ENCODE measurements at places on chromosomes 1 and 21. TPM values are rescaled to one million over a fixed set of nuclear protein-coding genes. Genes with fewer than 3 reads are reported as not detected.
A peak's percentile ranks its signal among the peaks of the same experiment; 100 is the strongest.

GRCh38 chr1:167564612-167565270 lies 11.2 kb upstream of the CREG1 start:
- no peak for DNase-seq

DNA sequence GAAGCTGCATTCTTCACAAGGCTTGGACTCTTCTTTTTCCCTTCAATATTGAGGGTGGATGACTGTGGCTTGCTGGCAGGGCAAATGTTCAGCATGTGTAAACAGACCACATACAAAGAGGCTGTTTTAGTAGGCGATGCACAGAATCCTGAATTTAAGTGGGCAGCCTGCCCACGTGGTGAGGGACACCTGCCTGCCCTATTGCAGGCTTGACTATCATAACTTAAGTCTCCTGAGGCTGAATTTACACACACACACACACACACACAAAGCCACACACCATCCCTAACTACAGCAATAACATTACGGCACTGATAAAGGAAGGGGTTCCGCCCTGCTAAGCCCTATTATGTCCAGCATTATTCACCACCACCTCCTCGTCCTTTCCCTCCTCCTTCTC lies 15.9 kb downstream of the SYT2 start:
- DNase-seq = no peak

- no peak for DNase-seq
These were observed 458 bp upstream of the KRTAP10-4 start for GRCh38 chr21:44572959-44573583.

- DNase-seq = peak; percentile 45
These were observed 30.8 kb downstream of the POU2F1 start for GRCh38 chr1:167251472-167251871.

- no peak for DNase-seq
These were observed 9.3 kb downstream of the EEIG2 start for GRCh38 chr1:108569097-108569728.

GRCh38 chr1:30777060-30777903 lies 19.7 kb upstream of the LAPTM5 start:
- no peak for DNase-seq

DNA sequence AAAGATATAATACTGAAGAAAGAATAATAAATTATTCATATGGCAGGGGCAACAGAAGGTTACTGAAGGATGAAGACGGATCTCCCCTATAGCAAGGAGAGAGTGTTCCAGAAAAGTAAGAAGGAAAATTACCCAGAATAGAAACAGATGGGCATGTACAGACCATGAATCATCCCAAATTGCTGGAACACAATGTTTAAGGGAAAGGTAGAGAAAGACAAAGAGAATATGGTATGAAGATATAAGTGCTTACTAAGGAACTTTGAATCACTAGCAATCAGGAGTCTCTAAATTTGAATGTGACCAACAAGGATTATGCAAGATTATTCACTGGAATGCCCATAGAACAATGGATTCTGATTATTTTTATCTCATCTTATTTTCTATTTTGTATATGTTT lies 375.4 kb downstream of the COL11A1 start:
- no peak for DNase-seq

DNA sequence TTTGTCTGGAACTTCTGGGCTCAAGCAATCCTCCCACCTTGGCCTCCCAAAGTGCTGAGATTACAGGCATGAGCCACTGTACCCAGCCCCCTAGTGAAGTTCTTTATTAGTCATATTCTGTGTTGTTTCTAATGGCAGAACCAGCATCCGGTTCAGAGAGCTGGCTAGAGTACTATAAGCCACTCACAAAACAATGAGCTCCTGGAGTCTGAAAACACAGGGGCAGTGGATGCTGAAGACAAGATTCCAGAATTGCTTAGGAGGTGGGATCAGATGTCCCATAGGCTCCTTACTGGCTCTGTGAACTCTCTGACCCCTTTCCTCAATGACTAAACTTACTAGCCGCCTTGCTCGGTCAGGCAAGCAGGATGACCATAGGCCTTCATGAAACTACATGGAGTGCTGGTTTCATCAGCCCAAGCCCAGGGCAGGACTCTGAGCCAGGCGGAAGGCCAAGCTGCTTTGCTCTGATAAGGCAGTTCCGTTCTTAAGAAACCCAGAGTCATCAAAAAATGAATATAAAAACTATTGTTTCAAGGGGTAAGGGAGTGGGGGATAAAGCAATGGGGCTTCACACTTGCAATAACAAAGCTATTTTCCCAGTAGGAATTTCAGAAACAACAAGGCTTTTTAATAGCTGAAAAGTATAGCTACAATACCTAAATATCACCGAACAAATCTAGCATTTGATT lies 8.1 kb downstream of the MTHFR start:
- peak; percentile 47 for DNase-seq

DNA sequence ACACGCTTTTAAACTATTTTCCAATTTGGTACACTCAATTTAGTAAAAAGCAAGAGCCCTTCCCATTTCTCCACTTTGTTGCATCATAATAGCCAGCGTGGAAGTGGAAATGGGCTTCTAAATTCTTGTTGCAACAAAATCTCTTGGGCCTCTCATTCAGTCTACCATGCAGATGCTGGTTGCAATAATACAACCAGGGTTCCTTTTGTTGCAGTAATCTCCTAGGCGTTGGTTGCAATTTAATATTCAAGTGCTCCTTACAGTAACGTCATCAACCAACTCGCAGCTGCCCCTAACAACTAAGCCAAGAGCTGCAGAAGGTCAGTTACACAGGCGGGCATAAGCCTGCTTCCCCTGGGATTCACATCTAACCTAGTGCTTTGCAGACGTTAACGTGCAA lies 2.7 kb upstream of the HDGF start:
- DNase-seq = no peak

DNA sequence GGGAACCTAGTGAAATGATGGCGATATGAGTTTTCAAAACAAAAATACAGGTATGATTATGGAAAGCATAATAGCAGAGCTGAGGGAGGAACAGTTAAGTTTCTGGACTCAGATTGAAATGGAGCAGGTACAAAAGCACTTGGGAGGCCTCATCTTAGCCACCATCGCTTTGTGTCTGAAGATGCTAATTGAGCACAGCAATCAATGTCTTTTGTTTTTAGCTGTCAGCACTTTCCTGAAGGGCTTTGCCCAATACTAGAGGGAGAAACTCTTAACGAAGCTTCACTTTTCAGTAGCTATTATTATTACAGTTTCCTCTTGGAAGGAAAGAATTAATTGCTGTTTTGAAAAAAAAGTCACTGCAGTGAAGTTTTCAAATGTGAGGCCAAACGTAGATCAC lies 348.7 kb downstream of the RWDD3 start:
- DNase-seq = no peak

GRCh38 chr1:25246600-25247023 lies 642 bp downstream of the RSRP1 start:
- DNase-seq = no peak

DNA sequence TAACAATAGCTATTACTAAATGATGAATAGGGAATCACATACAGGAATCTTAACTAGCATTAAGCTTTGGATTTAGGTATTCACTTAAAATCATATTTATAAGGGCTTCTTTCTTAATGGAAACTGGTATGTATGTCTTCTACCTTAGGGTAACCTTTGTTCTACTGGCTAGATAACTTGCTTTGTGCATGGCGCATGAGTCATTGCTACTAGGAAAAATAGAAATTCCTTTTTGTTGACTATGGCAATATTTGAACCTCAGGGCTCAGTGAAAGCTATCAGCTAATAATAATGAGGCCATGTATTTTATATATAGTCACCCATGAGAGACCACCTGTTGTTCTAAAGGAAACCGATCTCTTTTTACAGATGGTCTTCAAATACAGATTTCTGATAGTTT lies 72.5 kb downstream of the RPS6KC1 start:
- DNase-seq = no peak

GRCh38 chr1:166127003-166127402 lies 39.8 kb downstream of the FAM78B start:
- DNase-seq = no peak

DNA sequence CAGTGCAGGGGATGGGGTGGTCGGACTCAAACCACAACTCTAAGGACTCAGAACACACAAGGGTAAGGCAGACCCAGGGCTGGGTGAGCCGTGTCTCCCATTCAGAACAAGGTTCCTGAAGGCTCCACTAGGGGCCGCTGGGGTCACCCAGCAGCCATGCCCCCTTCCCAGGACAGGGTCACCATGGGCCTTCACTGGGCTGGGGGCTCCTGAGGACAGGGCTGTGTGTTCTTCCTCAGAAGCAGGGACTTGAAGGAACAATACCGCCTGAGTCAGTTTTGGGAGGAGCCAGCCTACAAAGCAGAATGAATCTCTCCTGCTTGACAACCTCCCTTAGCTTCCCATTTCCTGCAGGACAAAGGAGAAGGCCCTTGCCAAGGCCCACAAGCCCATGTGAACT lies 15.4 kb downstream of the RIMS3 start:
- no peak for DNase-seq

DNA sequence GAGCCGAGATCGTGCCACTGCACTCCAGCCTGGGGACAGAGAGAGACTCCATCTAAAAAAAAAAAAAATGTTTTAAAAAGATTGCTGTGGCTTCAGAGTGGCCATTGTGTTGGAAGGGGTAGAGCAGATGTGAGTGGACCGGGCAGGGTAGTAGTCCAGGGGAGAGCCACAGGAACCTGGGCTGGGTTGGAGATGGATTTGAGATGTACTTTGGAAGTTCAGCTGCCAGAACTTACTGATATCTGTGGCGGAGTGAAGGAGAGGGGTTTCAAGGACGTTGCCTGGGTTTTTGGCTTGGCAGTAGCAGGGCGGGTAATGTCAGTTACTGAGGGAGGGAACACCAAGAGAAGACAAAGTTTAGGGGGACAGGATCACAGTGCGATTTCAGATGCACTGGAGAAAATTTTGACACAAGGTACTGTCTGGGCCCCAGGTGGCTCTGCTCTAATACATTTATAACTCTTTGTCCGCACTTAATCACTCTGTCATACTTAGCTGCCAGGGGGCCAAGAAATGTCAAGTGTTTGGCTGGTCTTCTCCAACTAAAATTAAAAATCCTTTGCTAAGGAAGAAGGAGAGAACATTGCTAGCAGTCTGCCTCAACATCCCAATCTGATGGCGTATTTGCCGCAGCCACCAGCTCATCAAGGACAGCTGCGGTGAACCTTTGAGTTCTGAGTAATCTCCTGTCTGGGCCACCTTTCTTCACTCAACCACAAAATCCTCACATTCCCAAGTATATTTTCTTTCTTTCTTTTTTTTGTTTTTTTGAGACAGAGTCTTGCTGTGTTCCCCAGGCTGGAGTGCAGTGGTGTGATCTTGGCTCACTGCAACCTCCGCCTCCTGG lies 9.6 kb downstream of the EPHX1 start:
- DNase-seq = no peak

DNA sequence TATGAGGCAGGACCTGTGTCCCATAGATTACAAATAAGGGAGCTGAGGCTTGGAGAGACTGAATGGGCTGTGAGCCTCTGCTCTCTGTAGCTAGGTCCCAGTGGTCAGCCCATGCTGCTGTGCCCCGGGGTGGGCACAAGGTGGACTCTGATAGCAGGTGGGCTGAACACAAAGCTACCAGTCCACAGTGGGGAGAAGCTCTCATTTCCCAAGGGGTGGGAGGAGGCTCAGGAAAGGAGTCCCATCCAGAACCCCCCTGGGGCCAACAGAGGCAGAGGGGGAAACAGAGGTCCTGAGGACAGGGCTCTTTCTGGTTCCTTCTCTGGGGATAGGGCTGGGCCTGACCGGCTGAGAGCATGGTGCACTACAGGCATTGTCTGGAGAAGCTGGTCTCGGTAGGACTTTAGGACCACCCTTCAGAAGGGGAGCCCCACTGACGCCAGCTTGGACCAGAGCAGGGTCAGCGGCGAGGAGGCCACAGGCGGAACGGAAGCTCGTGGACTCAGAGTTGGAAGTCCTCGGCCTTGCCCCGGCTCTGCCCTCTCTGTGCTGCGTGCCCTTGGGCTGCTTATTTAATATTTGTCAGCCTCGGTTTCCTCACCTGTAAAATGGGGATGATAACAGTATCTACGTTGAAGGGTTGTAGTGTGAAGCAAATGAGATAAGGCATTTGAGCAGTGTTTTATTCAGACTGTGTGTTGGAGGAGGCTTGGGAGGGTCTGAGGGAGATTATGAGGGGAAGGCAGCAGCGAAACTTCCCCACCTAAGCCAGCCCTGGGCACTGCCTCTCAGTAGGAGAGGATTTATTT lies 26.6 kb downstream of the SDE2 start:
- no peak for DNase-seq

DNA sequence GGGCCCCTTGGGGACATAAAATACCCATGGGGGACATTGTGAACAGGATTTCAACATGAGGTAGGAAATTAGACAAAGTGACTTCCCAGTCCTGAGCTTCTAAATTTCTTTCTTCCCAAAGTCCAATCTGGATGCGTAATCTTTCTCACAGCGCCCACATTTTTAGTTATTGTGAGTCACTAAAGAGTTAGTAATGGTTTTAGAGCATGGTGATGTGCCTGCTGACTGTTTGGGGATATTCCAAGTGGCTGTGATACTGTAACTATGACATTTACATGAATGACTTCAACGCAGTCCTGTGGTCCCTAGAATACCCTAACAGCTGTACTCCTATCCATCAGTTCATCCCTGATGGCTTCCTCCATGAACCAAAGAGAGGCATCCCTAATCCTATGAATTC lies 224.0 kb upstream of the COA6 start:
- peak; percentile 81 for DNase-seq

DNA sequence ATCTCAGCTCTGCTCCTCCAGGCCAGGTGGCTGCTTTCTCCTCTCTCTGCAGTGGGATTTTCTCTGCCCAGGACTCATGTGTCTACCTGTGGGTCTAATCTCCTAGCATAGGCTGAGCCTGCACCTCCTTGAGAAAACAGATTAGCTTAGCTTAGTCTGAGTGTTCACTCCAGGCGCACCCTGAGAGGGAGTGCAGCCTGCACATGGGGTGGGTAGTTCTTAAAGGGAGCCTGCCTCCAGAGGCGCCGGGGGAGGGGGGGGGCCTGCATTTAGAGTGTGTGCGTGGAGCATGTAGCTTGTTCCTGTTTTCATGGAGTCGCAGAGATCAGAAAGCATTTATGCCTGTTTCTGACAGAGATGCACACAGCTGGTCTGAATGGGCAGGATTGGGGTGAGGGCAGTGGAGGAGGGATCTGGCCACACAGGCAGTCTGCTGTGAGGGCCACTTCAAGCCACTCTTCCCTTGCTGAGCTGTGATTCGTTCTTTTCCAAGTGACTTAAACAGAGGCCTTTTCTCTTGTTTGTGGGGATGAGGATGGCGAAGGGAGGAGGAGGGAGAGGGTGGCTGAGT lies 45.2 kb downstream of the GALNT2 start:
- peak; percentile 75 for DNase-seq

- DNase-seq = no peak
These were observed 8.5 kb downstream of the PDZK1IP1 start for GRCh38 chr1:47181095-47181954.

The COL18A1 gene
- 266 TPM for total RNA-seq

The CACHD1 gene
- 9.6 TPM for total RNA-seq

The CNKSR1 gene
- not detected for total RNA-seq

The FMN2 gene
- total RNA-seq = 6.5 TPM

The DNAJC11 gene
- 14.4 TPM for total RNA-seq

The REN gene
- total RNA-seq = not detected

The C2CD2 gene
- total RNA-seq = 12.5 TPM

The BLACAT1 gene
- 1.2 TPM for total RNA-seq

The CAP1 gene
- 287 TPM for total RNA-seq

The KRTAP13-2 gene
- total RNA-seq = 1.2 TPM

The SLAMF9 gene
- 1.9 TPM for total RNA-seq

The RIMS3 gene
- 5.8 TPM for total RNA-seq

The MTARC2 gene
- total RNA-seq = 11.6 TPM

The NFASC gene
- total RNA-seq = 6.0 TPM

The HECTD3 gene
- total RNA-seq = 10.6 TPM

Measured in umbilical cord (tissue), 2 donors.